ENCODE measurements at places on chromosomes 4 and X. TPM values are rescaled to one million over a fixed set of nuclear protein-coding genes. Genes with fewer than 3 reads are reported as not detected.
A peak's percentile ranks its signal among the peaks of the same experiment; 100 is the strongest.

Gene ZNF41
- total RNA-seq: 8.3 TPM

- H3K36me3 ChIP-seq: no peaks in the 10 kb centered on the region
- peak; percentile 89 for DNase-seq
- peak within 1 kb of the TSS; percentile 37 for H3K4me3 ChIP-seq
- H3K27me3 ChIP-seq: no peaks in the 10 kb centered on the region
These were observed at the start of gene PITX2 for GRCh38 chr4:110622841-110623717. PITX2 (minus strand) TSS chr4:110623077; CDS start chr4:110622460, 617 bp downstream.

Gene ARX
- 7.7 TPM for total RNA-seq

DNA sequence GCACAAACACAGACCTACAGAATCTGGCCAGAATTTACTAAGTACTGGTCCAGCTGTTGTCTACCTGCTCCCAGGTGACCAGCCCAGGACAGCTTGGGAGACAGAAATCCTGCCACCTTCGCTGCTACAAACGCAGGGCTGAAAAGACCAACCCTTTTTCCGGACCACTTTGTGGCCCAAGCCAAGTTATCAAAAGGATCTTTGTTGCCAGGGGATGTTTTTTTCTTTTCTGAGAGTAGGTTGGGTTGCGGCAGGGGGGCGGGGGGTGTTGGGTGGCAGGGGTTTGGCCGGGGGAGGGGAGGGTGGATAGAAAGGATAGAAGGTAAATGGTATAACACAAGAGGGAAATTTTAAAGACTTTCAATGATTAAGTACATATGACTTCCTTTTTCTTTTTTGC is 63.4 kb downstream of the STOX2 start:
- no peak for DNase-seq
- H3K27me3 ChIP-seq: no peaks in the 10 kb centered on the region
- no peaks in the 10 kb centered on the region for H3K36me3 ChIP-seq
- H3K27ac ChIP-seq: no peak overlapping the region
- no peaks in the 10 kb centered on the region for H3K4me1 ChIP-seq

Gene CCKAR
- total RNA-seq: not detected

- no peak overlapping the region for H3K27ac ChIP-seq
- DNase-seq: no peak
- peaks cover 13% of the 10 kb centered on the region for H3K4me1 ChIP-seq
- H3K36me3 ChIP-seq: no peaks in the 10 kb centered on the region
These were observed 102.4 kb upstream of the MAML3 start for GRCh38 chr4:140256335-140256734.

Gene HTRA3
- total RNA-seq: 12.2 TPM

- no peaks in the 10 kb centered on the region for H3K27me3 ChIP-seq
- H3K4me3 ChIP-seq: no peak overlapping the region
- no peak for DNase-seq
- H3K27ac ChIP-seq: no peak overlapping the region
These were observed 103.9 kb downstream of the GLUD2 start for GRCh38 chrX:121151293-121151692.

Measured in testis (tissue), 5 donors.